ENCODE measurements at places on chromosomes 1 and 21.

DNA sequence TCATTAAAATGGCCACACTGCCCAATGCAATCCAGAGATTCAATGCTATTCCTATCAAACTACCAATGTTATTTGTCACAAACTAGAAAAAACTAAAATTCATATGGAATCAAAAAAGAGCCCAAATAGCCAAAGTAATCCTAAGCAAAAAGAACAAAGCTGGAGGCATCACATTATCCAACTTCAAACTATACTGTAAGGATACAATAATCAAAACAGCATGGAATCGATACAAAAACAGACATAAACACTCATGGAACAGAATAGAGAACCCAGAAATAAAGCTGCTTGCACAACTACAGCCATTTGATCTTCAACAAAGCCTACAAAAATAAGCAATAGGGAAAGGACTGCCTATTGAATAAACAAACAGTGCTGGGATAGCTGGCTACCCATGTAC is 100.4 kb downstream of the FAF1 start:
- DNase-seq: no peak

GRCh38 chr1:154943649-154944400 is 7.3 kb upstream of the PMVK start:
- DNase-seq: peak; percentile 56

DNA sequence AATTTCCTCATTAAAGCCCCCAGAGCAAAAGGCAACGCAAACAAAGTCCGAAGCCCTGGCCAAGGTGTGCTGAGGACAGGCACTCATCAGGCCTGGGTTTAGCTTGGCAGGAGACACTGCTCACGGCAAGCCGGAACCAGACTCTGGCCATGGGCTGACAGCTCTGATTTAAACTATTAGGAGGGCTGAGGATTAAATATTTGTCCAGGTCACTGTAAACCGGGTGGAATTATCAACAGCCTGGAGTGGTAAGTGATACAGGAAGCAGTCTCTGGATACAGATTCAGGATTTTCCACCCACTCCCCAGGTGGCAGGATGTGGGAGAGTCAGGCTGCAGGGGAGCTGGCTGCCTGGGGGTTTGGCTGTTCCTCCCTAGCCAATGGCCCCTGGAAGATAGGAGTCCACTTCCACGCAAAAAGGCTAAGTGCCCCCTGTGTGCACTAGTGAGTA is 42.4 kb downstream of the SLC66A1 start:
- no peak for DNase-seq

DNA sequence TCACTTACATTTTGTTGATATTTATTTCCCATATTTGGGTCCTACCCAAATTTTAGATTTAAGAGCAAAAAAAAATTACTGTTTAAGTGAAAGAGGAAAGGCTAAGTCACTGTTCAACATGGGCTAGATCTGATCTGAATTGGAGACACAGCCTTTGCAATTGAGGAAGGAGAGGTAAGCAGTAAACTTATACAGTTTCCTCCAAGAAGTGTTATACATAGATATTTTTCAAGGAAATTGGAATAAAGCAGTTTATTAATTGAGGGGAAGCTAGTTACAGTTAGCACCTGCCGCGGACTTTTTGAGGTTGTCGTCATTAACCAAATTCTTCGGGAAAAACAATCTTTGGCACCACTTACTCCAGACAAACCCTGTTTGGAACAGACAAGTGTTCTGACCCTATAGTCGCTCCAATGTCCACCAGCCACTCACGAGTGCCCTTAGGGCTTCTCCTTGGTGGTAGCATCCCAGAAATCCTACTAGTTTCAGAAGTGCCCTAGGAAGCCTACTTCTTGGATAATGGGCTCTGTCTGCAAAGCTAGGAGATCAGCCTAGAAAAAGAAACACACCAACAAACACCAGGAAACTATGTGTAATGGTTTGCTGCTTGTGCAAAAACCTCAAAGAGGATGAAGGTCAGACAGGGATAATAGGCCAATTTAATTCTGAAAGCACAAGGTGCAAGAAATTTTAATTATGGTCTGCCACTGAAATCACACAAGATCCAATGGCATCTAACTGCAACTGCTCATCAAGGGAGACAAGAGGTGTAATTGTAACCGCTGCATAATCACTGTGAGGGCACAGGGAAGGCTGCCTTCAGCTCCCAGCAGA is 2.5 kb downstream of the WLS start:
- peak; percentile 9 for DNase-seq

DNA sequence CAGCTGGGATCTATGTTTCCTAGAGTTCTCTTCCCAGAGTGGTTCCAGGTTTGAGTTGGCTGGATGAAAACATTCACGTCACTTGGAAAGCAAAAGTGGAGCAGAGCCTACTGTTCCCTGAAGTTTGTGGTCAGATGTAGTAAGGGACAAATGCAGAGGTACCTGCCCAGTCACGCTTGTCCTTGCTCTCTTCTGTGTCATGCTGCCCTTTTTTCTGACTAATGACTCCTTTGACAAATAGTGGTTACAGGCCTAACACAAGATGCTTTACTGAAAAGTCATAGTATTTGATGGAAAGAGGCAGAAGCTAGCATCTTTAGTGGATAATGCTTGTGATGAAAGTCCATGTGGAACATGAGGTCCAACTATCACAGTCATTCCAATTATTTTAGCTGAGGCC is 881.4 kb upstream of the B3GALT2 start:
- no peak for DNase-seq

GRCh38 chr1:155760751-155761475 is 72.0 kb downstream of the DAP3 start:
- DNase-seq: no peak

DNA sequence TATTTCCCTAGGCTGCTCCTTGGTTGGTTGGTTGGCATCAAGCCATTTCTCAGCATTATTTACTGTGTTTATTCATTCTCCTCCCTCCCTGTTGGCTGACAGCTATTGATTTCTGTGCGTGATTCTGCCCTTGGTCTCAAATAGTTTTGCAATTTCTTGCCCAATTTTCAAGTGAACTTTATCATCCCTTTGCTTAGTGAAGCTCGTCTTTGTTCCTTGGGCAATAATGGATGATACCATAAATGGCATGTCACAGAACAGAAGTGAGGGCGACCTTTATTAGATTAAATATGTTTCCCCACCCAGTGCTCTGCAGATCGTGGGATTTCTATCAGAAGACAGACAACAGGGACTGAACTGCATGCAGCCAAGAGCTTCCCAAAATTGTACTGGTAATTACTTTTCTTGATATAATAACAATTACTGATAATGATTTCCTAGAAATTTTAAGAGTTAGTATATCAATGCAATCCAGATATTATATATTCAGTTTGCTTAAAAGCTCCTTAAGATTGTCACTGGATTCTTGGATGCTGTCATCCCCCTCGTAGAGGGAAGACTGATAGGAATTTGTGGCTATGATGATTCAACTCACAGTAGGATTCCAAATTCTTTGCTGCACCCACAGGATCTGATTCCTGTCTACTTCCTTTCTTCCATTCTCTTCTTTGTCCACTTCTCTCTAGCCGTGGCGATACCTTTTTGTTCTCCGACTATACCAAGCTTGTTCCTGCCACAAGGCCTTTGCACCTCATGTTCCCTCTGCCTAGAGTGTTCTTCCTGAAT is 122.1 kb upstream of the KAZN start:
- DNase-seq: peak; percentile 66

DNA sequence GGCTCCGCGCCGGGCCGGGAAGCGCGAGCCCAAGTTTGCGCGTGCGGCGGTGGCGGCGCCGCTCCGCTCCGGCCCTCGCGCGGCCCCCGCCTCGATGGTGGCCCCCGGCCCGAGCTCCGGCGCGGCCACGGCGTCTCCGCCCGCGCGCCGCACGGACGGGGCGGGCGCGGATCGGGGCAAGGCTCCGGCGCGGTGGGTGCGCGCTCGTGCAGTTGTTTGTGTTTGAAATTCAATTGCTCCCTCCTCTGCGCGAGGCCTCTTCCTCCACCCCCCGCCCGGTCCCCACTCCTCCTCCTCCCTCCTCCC is at the start of gene HDGF:
Gene HDGF (minus strand): TSS at position 225 of the 306 bp plus-strand sequence. CDS start 246 bp downstream, outside the sequence.
- DNase-seq: no peak

- no peak for DNase-seq
These were observed 12.2 kb downstream of the VASH2 start for GRCh38 chr1:212962509-212962908.

DNA sequence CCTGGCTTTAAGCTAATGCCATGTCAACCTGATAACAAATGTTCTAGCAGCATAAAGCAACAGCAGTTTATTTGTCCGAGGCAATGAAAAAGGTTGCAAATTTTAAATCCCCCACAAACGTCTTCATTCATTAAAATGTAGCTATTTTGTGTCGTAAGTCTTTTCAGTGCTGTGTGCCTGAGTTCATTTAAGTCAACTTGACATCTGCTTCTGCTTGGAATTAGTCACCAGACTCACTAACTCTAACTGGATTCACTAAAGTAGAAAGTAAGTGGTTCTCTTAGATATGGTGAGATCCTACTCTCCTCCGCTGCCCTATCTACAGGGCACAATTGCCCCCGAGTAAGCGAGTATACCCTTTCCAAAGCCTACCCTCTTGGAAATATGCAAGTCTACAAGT is 118.4 kb upstream of the CHRM3 start:
- no peak for DNase-seq

DNA sequence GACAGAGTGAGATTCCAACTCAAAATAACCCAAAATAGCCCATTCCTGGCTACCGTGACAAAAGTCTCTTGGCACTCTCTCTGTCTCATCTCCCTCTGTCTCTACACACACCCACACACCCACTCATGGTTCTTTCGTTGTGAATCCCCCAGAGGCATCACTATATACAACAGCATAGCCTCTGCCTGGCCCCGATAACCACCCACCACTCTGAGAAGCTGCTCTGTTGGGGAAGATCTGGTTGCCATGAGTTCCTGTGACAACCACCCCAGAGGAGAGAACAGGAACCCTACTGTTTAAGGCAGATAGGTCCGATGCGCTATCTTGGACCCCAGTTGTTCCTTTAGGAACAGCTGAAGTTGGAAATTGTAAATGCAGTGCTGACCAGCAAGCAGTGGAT is 70.4 kb upstream of the LYST start:
- no peak for DNase-seq

DNA sequence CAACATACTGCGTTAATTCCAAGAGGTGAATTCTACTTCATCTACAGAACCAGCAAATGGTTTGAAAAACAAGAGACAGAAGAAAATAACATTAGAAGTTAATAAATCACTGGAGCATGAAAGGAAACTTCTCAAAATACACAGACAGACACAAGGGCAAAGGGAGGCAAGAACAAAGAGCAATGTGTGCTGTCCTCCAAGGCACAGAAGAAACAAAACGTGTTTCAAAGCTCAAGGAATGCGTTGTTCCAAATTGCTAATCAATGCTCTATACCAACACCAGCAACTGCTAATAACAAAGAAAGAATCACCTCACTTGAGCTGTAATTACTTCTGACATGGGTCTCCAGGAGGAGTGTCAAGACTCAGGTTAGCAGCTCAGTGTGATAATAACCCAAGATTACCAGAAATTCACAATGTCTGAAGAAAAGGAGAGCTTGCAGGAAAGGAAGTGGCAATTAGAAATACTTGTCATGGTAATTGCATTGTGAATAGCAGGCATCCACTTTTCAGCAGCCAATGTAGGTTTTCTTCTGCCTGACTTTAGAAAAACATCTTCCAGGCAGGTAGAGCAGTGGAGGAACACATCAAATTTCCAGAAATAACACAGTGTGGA is 175.4 kb downstream of the SEC16B start:
- no peak for DNase-seq

DNA sequence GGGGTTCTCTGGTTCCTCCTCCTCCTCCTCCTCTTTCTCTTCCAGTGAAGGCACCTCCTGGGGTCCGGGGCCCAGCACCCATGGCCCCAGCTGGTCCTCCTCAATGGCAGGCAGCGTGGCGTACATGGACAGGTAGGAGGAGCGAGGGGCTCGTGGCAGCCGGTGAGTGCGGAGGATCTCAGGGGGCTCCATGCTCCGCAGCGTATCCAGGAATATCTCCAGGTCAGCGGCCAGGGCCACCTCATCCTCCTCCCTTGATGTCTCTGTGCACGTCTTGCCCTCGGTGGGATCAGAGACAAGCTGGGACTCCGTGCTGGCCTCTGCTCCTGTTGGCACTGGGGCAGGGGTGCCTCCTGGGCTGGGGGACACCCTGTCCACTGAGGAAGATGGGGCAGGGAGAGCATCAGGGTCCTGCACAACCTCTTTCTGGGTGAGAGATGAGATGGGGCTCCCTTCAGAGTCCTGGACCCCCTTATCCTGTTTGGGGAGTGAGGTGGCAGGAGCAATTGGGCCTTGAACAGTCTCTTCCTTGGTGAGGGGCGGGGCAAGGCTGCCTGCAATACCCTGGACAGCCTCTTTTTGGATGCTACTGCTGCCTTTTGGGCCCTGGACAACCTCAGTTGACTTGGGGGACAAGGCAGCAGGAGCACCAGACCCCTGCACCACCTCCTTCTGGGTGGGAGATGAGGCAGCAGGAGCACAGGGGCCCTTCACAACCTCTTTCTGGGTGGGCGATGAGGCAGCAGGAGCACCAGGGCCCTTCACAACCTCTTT is 9.6 kb downstream of the CRYBG2 start:
- DNase-seq: no peak

DNA sequence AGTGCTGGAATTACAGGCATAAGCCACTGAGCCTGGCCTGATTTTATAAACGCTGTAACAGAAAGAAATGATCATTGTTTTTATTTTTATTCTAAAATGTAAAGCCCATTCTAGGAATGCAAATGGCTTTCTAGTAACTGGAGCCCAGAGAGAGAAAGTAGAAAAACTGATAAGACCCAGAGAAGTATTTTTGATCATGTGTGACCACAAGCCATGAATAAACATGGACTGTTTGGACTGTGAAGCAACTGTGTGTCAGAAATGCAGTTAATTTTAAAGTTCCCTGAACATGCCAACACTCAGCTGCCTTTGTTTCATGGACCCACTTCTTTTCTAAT is 39.7 kb downstream of the EIF2B3 start:
- DNase-seq: no peak

DNA sequence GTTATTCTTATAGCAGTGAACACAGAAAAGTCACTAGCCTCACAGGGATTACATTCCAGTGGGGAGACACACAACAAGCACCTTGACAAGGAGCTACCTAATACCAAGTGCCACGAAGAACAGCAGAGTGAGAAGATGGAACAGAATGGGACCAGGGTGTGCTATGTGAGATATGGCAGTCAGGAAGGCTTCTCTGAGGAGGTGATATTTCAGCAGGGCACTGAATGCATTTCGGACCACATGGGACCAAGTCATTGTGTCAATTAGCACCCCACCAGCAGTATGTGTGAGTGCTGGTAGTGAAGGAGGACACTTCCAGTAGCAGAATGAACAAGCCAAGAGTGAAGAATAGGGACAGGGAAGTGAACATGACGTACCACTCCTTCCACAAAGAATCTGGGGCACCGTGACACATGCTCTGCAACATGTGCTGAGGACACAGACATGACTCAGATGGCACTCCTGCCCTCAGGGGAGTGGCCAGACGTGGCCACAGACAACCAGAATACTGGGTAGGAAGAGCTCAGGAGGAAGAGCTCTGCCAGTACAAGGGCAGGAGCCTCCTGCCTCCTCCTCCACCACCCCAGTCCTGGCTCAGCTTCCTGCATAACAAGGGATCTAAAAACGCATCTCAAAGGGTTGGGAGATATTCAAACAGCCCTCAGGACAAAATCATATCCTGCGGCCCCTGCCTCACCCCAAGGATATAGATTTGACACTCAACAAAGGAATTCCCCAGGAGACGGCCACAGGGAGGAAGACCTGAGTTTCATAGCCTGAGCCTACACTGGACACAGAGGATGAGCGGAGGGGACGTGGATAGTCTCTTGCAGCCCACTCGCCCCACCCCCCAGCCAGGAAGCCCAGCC is 102.5 kb downstream of the TRABD2B start:
- DNase-seq: no peak
